Coronary artery (tissue), 2 donors: ENCODE measurements at places on chromosomes 2 and 18.

- DNase-seq, result no peak
These were observed 486.0 kb downstream of the ERBB4 start for GRCh38 chr2:212052412-212053159.

DNA sequence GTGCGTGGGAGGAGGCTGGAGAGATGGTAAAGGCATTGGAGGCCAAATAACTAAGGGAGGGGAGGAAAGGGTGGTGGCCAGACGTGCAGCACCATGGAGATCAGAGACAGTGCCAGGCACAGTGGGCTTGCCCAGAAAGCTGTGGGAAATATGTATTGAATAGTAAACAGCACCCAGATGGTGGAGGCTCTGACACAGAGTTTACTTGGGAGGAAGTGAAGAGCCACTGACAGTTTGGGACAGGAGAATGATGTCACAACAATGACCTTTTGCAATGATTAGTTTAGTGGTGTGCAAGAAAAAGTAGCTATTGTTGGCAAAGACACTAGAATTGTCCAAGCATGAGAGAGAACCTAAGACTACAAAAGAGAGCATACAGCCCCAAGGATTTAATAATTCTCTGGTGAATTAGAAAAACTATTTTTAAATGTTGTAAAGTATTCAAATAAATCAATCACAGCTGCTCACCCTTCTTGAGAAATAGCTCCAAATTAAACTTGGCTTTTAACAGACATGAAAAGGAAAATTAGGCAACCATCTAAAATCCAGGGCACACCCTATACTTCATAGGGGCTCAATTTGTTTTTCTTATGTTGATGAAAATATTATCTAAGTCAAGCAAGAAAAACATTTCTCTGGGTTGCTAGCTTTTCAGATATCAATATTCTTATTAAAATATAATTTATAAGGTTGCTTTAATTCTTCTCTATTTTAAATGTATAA is 458.7 kb upstream of the HNRNPA3 start:
- no peak for DNase-seq

- DNase-seq, result no peak
These were observed 89.3 kb upstream of the NCKAP5 start for GRCh38 chr2:133657591-133657990.

DNA sequence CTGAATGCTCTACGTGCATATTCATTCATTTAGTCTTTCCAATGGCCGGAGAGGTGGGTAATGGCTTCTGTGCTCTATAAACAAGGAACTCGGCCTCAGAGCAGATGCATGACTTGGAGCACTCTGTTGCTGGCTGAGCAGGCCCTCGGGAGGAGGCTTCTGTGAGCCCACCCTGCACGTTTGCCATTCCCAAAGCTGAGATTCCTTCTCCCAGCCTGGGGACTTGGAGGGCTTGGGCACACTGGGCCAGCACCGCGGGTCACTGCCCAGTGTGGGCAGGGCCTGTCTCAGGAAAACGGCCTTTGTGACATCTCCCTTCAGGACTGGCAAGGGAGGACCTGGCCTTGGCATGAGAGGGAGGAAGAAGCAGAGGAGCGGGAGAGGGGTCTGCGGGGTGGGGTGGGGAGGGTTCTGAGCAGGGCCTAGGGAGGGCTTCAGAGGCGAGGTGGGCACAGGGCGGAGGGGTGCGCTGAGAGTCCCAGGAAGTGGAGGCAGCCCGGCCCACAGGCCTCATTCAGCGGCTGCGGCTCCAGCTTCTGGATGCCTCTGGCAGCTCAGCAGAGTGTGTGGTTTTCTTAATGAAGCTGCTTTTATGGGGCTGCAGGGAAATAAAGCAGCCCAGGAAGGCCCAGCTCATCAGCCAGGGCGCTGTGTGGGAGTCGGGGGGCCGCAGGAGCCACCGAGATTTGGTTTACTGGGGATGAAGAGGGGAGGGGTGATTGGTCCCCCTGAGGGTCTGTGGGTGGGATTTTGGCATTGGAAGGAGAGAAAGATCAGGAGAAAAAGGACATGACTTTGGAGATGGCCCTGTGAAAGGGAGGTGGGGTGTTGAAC is 51.7 kb upstream of the OTOF start:
- no peak for DNase-seq

GRCh38 chr2:190804182-190804795 is 76.3 kb upstream of the GLS start:
- no peak for DNase-seq

- DNase-seq, result no peak
These were observed 35.8 kb upstream of the INHBB start for GRCh38 chr2:120310136-120310535.
